ENCODE measurements at places on chromosomes 13 and 19.

- DNase-seq = no peak
These were observed 631 bp downstream of the LACC1 start for GRCh38 chr13:43880214-43880855.

DNA sequence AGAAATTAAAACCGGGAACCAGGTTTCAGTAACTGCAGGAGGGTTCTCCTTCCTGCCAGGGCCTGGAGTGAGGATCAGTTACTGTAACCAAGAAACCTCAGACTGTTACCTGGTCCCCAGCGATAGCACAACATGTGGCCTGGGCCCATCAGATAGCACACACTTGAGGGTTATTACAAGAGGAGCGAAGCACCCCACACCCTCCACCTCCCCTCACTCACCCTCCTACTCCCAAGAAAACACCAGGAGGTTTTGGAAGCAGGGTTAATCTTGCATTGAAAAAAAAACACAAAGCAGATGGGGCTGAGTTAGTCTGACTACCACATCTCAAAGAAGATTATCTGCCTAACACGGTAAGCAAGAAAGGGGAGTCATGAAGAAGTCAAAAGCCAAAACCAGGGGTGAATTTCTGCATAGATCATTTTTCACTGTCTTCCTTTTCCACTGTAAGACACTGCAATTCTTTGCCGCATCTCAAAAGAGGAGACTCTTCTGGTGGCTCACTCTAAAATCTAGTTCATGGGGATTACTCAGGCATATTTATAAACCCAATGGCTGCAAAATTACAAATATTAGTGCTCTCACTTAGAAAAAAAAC, 75.9 kb upstream of the DOCK9 start:
- peak; percentile 15 for DNase-seq

DNA sequence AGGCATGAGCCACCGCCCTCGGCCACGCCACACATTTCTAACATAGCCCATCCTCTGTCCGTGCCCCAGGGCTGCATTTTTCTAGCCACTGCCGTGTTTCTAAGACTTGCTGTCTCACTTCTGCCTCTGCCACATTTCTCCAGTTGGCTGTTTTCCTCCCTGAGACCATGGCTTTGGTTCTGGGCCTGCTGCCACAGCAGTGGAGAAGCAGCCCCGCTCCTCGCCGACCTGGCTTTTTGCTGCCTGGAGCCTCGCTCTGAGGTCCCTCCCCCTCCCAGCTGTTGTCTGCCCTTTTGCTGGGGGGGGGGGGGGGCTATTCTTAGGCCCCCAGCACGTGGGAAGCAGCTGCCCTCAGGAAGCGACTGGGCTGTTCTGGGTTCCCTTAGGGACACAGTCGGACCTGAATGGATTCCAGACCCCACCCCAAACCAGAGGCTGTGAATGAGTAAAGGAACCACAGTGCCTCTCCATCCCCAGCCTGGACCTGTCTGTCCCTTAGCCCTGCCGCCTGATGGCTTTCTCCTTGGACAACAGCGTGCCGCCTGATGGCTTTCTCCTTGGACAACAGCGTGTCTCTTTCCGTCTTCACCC, 3.3 kb downstream of the GYS1 start:
- no peak for DNase-seq

GRCh38 chr19:664913-665443, 2.0 kb upstream of the RNF126 start:
- peak; percentile 88 for DNase-seq

DNA sequence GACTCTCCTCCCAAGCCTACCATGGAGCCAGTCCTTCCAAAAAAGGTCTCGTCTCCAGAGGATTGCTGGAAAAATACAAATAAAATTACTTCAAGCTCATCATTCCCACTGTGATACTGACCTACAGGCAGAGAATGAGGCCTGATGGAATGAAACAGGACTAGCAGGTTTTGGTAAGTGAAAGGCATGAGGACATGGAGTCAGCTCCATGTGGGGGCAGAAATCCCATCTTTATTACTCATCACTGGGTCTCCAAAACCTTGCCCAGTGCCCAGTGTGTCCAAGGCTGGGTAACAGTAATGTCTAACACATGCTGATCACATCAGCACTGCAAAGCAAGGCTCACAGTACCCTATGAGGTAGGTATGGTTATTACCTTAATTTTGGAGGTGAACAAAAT, 235.4 kb downstream of the DNAJC15 start:
- no peak for DNase-seq

- no peak for DNase-seq
These were observed 599 bp upstream of the ZNF784 start for GRCh38 chr19:55625004-55625326.

DNA sequence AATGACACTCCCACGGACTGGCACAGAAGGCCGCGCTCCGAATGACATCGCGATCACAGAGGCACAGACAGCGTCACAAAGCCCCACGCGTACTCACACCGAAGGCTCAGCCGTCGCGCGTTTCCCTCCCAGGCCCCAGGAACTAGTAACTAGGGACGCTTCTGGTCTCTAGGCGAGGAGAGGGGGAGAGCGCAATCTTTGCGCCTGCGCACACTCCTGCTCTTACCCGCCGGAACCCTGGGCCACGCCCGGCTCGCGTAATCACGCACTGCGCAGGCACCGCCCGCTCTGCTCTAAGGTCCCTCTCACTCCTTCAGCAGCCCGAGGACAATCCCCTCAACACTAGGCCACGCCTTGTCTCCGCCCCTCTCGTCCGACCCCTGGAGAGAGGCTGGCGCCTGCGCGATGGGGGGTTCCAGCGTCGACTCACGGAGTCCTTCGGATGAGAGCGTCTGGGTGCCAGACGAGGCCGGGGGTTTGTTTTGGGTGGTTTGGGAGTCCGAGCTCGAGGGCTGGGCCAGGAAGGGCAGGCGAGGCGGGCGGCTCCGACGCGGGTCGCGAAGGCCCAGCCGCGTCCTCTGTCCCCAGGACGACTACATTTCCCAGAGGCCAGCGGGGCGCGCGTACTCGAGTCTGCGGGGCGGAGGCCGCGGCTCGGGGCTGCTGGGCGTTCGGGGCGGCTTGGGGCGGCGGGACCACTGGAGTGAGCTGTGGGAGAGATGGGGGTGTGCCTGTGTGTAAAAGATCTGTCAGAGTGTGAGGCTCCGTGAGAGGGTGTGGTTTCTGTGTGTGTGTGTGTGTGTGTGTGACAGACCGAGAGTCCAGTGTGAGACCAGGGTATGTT, at the start of gene ZNF471:
Gene ZNF471, plus strand, starts transcription at position 410 of the 844 bp plus-strand sequence. CDS start 3,717 bp downstream, outside the sequence.
- DNase-seq = peak; percentile 85

- DNase-seq = no peak
These were observed 2041.1 kb downstream of the OLFM4 start for GRCh38 chr13:55069746-55070145.

- no peak for DNase-seq
These were observed 1047.5 kb upstream of the SPRY2 start for GRCh38 chr13:81388400-81388799.

GRCh38 chr19:33604651-33605050, 17.1 kb upstream of the CHST8 start:
- no peak for DNase-seq

DNA sequence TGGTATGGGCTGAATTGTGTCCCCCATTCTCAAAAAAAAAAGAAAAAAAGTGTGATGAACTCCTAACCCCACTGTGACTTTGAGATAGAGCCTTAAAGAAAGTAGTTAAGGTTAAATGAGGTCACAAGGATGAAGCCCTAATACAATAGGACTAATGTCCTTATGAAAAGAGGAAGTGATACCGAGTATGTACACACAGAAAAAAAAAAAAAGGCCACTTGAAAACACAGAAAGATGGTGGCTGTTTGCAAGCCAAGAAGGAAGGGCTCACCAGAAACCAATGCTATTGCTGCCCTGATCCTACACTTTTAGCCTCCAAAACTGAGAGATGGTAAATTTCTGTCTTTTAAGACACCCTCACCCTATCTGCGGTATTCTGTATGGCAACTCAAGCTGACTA, 955.6 kb downstream of the PCDH17 start:
- DNase-seq = no peak

Measured in CD4-positive, alpha-beta T cell treated with Interleukin-10 for 1 hour (primary cell).